T follicular helper cell (primary cell): ENCODE measurements at places on chromosomes 3 and 15.

GRCh38 chr15:38721568-38721945 lies 156.9 kb upstream of the RASGRP1 start:
- no peak for DNase-seq

GRCh38 chr15:60464836-60465630 lies 13.9 kb downstream of the ICE2 start:
- DNase-seq, result no peak

GRCh38 chr3:25090698-25091453 lies 337.2 kb upstream of the RARB start:
- no peak for DNase-seq

DNA sequence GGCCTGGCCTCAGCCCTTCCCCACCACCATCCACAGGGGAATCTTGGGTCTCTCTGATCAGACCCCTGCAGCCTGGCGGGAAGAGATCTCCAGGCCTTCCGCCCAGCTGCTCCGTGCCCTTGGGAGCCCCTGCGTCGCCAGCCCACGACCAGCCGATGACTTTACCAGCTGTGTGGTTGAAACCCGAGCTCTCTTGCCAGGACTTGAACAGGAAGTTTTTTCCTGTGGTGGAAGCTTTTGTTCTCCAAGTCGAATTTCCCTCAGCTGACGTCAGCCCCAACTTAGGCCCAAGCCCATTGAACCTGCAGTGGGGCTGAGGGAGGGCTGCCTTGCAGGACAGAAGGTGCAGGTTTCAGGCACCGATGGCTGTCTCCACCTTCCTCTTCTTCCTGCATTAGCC lies 51.7 kb upstream of the SMAD3 start:
- DNase-seq, result no peak

DNA sequence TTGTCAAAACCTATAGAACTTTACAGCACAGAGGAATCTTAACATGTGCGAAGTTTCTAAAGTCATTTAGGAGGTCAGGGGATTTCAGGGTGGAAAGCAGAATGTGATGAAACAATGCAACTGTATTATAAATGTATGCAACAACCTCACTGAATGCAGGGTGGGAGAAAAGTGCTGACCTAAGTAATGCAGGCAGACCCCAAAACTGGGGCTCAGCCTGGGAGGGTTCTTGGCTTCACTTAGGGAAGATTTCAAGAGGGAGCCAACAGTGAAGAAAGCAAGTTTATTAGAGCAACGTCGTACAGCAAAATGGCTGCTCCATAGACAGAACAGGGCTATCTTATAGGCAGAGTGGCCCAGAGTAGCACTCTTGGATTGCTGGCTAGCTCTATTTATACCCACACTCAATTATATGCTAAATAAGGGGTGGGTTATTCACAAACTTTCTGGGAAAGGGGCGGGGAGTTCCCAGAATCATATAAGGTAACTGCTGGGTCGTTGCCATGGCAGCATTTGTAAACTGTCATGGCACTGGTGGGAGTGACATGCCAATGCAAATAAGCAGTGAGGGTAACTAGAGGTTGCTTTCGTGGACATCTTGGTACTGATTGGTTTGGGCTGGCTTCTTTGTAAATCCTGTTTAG lies 14.2 kb upstream of the CAND2 start:
- DNase-seq, result no peak

DNA sequence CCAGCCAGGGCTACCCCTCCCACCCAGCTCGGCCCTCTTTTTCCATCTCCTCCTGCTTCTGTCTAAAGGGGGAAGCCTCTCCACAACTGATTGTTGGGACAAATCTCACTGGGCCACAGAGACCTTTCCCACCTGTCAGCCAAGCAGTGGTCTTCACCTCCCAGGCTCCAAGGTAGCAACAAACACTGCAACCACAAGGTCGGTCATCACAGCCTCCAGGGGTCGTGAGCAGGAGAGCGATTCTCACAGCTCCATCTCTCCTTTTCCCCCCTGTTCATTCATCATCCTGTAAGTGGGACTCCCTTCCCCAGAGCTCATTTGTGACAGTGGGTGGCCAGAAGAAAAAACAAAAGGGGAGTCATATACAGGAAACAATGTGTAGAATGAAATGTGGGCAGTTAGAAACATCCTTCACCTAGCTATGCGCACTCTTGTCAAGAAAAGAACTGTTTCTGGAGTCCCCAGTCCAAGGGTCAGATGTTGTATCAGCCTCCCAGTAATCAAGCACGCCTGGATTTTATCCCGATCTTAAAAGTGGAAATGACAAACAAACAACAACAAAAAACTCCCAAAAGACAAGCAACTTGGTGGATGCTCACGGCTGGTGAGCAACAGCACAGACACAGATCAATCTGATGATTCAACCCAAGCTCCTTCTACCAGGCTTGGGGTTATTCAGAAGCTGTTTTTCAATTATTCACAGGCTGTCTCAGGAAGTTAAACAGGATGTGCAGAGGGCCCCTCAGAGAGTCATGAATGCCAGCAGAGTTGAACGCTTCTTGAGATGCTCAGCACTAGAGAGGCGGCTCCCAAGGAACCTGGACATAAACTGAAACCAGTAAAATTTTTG lies 22.4 kb downstream of the LYZL4 start:
- peak; percentile 7 for DNase-seq

DNA sequence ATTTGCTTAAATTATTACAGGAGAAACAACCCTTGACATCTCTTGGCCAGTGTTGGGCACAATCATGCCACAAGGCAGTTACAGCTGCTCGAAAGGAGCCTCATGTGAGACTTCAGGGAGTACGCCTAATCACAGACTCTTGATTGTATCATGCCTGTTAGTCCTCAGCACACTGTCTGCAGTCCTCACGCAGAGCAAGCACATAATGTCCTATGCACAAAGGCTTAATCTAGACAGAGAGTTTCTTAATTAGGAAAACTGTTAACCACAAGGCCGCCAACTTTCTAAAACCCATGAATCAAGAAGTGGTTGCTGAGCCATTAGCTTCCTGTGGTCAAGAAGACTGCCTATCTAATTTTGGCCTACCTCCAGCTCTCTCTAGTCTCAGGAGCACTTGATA lies 172.0 kb downstream of the UNC13C start:
- no peak for DNase-seq

- no peak for DNase-seq
Observed at GRCh38 chr3:116064646-116065045, 380.6 kb downstream of the LSAMP start.

DNA sequence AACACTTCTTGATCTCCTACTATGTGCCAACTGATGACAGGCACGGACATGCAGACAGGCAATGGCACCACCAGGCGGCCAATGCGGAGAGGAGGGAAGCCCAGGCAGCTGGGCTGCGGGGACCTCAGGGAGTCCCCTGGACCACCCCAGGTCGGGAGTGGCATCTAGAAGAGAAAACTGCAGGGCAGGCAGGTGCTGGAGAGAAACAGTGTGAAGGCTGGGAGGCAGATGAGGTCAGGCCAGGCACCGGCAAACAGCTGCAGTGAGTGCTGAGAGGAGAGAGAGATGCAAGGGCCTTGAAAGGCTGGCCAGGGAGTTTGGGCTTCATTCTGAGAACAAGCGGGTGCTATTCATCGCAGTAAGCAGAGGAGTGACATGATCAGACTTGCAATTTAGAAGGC lies 29.1 kb downstream of the SLC6A1 start:
- no peak for DNase-seq

GRCh38 chr15:45186771-45187577 lies 792 bp downstream of the SHF start:
- DNase-seq, result no peak
